ENCODE measurements at places on chromosomes 1 and 21. TPM values are rescaled to one million over a fixed set of nuclear protein-coding genes. Genes with fewer than 3 reads are reported as not detected.

GRCh38 chr1:181612100-181612499 is 128.8 kb downstream of the CACNA1E start:
- DNase-seq, result no peak

DNA sequence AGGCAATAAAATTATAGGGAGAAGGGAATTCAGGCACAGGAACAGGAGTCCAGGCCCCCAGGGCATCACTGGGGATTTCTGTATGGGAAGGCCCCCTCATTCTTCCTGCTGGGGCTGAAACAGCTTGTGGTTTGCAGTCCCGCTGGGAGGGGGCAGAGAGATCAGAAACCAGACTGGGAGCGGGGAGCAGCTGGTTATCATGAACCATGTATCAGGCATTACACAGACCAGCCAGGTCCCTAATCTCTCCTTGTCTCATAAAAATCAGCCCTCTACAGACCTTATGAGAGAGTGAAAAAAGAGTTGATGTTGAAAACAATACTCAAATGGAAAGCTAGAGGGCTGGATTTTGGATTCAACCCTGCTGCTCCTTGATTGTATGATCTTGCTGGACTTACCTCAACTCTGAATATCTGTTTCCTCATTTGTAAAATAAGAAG is 93.4 kb upstream of the F3 start:
- DNase-seq, result no peak

The OR10Z1 gene
- not detected for total RNA-seq

The TAS1R1 gene
- total RNA-seq, result not detected

- no peak for DNase-seq
These were observed 2.0 kb downstream of the INPP5B start for GRCh38 chr1:37944816-37945215.

The OPTC gene
- total RNA-seq, result not detected

GRCh38 chr1:24725209-24725651 is 20.0 kb upstream of the CLIC4 start:
- DNase-seq, result peak; percentile 74

DNA sequence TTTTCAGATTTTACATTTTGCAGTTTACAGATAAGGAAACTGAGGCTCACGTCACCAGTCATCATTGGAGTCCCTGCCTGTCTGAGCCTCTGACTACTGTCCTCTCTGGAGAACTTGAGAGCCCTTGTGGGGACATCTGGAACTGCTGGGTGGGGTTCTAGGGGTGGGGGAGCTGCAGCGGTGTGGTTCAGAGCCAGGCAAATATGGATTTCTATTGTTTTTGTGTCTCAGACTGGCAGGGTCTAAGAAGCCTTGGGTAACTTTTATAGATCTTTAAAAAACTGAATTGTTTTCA is 46.9 kb downstream of the IER5 start:
- peak; percentile 70 for DNase-seq

Data from SJSA1 (cell line).